NCI-H524 (cell line): ENCODE measurements at places on chromosomes 2 and 18.

DNA sequence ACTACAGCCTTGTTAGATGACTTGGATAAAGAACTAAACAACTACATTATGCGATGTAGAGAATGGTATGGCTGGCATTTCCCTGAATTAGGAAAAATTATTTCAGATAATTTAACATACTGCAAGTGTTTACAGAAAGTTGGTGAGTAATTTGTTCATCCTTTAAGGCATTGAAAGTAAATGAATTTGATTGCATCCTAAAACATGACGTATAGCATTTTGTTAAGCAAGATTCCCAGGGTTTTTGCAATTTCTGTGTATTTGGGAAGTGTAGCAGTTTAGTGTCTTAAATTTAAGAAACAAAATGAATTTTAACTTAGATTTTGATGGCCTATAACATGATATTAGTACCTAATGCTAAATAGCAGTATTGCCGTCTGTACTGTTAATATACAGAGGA lies 24.8 kb downstream of the NOP58 start:
- no peak for DNase-seq

DNA sequence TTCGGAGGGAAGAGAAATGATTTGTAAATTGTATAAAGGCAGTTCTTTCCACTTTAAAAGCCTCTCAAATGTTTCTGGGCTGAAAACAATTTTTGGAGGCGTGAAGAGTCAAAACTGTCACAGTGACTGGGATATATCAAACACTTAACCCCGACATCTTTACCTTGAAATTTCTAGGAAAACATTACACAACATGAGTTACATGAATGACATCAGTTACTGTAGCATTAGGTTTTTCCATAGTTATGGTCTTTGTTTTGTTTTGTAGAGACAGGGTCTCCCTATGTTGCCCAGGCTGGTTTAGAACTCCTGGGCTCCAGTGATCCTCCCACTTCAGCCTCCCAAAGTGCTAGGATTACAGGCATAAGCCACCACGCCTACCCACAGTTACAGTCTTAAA lies 25.7 kb downstream of the MSH6 start:
- DNase-seq, result no peak

DNA sequence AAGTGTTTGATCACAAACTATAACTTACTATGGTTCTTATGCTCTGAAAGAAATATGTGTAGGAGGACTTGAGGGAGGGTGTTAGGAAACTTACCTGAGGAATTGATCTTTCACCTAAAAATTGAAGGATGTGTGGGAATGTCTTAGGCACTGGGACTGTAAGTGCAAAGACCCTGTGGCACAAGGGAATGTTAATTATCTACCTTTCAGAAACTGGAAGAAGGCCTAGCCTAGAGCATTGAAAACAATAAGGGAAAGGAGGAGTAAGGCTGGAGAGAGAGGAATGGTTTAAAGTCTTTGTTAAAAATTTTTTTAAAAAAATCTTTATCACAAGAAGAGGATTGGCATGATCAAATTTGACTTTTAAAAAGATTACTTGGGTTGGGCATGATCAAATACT lies 7.9 kb downstream of the AFTPH start:
- DNase-seq, result no peak

DNA sequence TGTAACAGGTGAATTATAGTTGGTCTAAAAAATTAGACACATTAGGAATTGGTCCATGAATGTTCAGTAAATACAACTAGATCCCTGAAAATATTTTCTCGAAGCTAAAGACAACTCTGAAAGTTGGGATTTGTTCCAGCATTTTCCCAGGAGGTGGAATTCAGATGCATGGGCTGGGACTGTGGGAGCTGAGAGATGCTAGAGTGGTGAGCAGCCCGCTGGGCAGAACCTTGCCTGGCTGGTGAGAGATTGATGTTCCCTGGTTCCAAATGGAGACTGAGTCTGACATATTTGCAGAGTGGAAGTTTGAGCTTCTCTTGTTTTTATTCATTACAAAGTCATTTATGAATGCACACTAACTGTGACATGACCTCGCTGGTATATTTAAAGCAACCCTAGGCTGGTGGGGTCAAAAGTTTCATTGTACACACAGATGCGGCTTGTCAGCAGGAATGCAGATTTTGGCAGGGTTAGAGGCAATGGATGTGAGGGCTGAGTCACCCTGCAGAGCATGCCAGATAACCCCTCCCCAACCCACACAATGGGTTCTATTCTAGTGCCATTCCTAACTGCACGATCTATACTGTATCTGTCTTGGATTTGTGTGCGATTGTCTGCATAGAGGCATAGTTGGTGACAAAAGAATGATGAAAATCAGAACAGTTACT lies 23.5 kb upstream of the TMEM178A start:
- no peak for DNase-seq

- no peak for DNase-seq
These were observed 7.0 kb upstream of the RPIA start for GRCh38 chr2:88684519-88684918.

- peak; percentile 79 for DNase-seq
These were observed 412 bp downstream of the OSBPL1A start for GRCh38 chr18:24397131-24397693.

- DNase-seq, result no peak
These were observed 33.2 kb upstream of the GALNT3 start for GRCh38 chr2:165827016-165827920.

- no peak for DNase-seq
These were observed 130.0 kb downstream of the MBD2 start for GRCh38 chr18:54094474-54094873.
